ENCODE measurements at places on chromosomes 16 and 17.

- DNase-seq, result no peak
Measured at GRCh38 chr17:68969101-68969500, 13.9 kb upstream of the ABCA8 start.

DNA sequence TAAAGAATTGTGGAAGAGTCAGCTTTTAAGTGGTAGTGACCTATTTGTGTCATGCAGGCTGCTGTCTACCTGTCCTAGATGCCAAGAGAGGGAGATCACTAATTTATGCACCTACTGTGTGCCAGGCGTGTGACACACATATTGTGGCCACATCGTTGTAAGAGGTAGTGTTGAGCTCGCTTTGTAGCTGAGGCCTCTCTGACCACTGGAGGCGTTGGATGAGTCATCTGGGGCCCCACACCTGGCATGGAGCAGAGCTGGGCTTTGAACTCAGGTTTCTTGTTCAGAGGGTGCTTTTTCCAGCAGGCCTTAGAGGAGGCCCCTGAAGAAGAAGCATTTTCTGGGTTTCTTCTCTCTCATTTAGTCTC lies 52.3 kb upstream of the LGALS9 start:
- no peak for DNase-seq

DNA sequence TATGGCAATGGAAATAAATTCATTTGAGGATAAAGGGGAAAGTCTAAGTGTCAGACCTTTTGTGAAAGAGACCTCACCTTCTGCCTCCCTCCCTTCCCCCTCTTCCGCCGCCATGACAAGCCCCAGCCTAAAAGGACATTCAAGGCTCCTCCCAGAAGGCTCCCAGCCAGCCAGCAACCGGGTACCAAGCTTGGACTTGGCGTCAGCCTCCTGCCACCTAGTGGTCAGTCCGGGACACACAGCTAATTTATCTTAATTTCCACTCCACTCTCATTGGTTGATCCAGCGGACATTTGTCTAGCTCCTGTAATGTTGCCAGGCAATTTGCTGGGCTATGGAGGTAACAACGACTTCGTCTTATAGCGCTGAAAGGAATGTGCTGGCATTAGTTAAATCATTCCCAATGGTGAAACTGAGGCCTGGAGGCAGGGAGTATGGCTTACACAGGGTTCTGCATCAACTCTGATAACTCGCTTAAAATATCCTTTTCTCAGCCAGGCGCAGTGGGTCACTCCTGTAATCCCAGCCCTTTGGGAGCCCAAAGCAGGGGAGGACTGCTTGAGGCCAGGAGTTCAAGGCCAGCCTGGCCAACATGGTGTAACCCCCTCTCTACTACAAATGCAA lies 19.3 kb upstream of the CLEC3A start:
- peak; percentile 80 for DNase-seq

GRCh38 chr17:68768804-68769203 lies 167.6 kb upstream of the FAM20A start:
- no peak for DNase-seq

GRCh38 chr17:4998027-4998731 lies 429 bp downstream of the KIF1C start:
- DNase-seq, result no peak

- peak; percentile 64 for DNase-seq
Measured at GRCh38 chr17:82228278-82228841, 482 bp upstream of the SLC16A3 start.

GRCh38 chr17:8949061-8949661 lies 16.3 kb downstream of the PIK3R5 start:
- DNase-seq, result peak; percentile 78

- DNase-seq, result no peak
Measured at GRCh38 chr16:48126801-48127644, 28.8 kb downstream of the ABCC12 start.

DNA sequence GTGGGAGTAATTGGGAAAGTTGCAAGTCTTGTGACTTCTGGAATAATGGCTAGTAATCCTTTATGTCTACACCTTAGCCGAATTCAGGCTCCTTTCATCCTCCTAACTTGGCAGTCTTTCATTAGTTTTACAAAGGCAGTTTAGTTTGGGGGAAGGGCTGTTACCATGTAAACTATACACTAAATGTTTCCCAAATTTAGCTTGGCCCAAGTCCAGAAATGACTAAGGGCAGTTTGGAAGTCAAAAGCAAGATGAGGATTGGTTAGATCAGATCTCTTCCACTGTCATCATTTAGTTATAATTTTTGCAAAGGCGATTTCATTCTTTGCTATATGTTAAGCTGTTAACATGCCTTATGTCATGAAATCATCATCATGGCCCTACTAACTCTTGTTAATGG lies 115.4 kb upstream of the CACNG3 start:
- no peak for DNase-seq

GRCh38 chr17:9185142-9185541 lies 163.8 kb downstream of the NTN1 start:
- no peak for DNase-seq

DNA sequence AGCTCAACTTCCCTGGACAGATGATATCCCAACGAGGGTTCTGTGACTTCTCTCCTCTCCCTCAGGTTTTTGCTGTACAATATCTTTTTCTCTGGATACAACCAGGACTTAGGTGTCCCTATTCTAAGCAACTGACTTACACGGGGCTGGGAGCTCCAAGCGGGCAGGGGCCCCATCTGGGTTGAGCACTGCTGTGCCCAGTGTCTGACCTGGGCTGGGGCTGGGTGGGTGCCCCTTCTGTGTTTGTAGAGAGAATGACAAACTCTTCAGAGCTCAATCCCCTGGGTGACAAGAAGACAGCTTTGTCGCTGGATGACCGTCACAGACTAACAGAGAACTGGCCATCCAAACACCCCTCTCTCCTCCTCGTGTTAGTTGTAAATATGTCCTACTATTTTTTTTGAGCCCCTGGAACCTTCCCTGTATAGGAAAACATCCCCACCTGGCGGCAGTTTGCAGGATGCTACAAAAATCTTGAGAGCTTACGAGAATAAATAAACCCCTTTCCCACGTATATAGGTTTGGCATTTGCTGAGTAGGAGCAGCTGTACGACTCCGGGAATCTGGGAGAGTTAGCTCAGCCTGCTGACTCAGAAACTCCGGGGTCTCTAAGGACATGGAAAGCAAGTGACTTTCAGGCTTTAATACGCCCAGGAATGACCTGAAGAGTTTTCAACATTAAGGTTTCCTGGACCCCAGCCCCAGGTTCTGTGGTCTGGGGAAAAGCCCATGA lies 23.7 kb upstream of the RCVRN start:
- no peak for DNase-seq

- peak; percentile 55 for DNase-seq
Measured at GRCh38 chr17:48427598-48427997, 2.4 kb downstream of the SKAP1 start.

- DNase-seq, result no peak
Measured at GRCh38 chr16:81938326-81939163, 72.7 kb downstream of the SDR42E1 start.

GRCh38 chr17:72806011-72806410 lies 286.5 kb downstream of the SLC39A11 start:
- DNase-seq, result no peak

GRCh38 chr17:49338883-49339282 lies 23.2 kb downstream of the ZNF652 start:
- no peak for DNase-seq

DNA sequence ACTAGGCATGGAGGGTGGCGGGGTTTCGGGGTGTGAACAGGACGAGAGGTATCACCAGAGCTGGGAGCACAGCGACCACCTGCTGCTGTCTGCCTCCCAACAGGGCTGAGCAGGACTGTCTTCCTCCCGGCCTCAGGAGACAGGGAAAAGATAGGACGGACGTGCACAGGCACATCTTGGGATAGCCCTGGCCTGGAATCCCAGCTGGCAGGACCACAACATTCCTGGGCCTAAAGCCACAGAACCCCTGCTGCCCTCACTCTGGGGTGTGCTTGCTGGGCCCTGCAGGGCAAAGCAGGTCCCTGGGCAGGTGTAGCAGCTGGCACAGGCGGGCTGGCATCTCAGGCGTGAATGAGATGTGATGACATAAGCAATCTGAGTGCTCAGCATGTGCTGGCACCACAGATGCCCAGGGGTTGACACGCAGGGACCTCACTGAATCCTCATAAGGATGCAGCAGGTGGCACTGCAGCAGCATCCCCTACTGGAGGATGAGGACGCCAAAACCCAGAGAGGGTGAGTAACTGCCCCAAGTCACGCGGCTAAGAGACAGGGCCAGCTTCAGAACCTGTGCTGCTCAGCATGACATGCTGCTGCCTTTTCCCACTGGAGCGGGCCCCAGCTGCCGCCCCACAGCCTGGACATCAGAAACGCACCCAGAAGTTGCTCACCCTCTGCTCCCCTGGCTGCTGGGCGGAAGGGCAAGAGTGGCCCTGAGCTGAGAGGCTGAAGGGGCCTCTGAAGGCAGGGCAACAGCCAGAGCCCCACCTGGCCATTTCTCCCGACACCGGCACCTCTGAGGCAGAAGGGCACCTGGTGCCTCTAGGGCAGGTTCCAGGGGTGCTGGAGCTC lies 7.1 kb downstream of the CORO7 start:
- DNase-seq, result no peak

DNA sequence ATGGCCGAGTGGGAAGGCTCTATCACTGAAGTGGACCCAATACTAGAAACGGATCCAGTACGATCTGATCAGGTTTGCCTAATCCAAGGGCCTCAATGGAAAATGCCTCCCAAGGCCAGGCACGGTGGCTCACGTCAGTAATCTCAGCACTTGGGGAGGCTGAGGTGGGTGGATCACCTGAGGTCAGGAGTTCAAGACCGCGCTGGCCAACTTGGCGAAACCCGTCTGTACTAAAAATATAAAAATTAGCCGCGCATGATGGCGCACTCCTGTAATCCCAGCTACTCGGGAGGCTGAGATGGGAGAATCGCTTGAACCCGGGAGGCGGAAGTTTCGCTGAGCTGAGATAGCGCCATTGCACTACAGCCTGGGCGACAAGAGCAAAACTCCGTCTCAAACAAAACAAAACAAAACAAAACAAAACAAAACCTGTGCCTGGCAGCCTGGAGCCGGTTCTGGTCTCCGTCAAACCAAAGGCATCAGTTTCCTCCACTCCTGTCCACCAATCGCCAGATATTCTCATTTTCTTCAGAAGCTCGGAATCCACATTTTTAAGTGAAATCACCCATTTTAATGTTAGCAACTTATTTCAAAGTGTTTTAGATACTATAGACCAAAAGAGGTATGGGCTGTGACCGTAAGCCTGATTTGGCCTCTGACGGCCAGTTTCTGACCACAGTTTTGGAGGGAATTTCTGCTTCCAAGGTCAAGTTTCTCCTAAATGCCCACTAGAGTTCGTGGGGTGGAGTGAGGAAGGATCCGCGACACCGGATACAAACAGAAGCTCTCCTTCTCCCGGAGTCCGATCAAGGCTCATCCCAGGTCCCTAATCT lies 664 bp downstream of the NQO1 start:
- DNase-seq, result no peak

GRCh38 chr16:14364386-14365199 lies 265.5 kb downstream of the PARN start:
- no peak for DNase-seq

DNA sequence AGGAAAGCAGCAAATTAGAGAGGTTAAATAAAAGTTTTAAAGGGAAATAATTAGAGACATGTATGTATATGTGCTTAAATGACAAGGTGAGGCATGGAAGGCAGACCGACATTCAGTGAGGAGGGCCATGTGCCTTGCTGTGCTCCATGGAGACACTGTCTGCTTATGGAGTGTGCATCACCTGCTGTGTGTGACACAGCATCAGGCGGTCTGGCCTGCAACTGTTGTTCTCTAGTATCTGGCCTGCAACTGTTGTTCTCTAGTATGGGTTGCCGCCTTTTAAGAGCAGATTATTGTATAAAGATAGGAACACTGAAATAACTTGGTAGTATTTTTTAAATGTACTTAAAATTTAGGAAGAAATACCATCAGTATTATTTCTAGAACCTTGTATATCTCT lies 225.1 kb downstream of the LGALS9B start:
- DNase-seq, result no peak

GRCh38 chr17:18963126-18964017 lies 11.4 kb downstream of the SLC5A10 start:
- no peak for DNase-seq

DNA sequence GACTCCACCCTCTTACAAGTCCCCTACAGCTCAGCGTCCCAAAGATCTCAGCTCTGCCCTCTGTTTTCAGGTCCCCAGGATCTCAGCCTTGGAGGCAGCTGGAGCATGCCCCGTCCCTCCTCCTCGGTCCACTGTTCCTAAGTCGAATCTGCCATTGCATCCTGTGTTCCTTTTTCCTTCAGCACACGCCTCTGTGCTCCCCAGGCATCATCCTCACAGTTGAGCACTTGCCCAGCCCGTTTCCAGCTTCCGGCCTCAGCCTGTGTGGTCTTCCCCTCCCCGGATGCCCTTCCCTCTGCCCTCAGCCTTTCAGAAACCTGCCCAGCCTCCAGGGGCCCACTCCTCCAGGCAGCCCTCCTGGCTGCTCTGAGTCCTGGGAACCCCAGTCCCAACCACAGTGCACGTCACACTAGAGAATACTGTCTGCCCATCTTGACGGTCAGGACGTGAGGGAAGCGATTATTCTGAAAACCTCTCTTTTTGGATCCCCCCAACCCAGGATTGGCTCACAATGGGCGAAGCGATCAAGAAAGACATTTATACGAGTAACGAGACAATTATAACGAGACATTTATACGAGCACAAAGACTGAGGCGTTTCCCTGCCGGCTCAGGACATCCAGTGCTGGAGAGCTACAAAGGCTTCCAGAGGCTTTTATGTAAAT lies 41.4 kb downstream of the RPH3AL start:
- DNase-seq, result no peak

GRCh38 chr17:55144518-55144917 lies 120.2 kb upstream of the HLF start:
- no peak for DNase-seq

- DNase-seq, result no peak
Measured at GRCh38 chr16:2170080-2170479, 14.5 kb downstream of the TRAF7 start.

GRCh38 chr17:67779098-67779672 lies 46.1 kb upstream of the BPTF start:
- DNase-seq, result peak; percentile 38

- no peak for DNase-seq
Measured at GRCh38 chr17:62705778-62706597, 78.5 kb downstream of the MRC2 start.

DNA sequence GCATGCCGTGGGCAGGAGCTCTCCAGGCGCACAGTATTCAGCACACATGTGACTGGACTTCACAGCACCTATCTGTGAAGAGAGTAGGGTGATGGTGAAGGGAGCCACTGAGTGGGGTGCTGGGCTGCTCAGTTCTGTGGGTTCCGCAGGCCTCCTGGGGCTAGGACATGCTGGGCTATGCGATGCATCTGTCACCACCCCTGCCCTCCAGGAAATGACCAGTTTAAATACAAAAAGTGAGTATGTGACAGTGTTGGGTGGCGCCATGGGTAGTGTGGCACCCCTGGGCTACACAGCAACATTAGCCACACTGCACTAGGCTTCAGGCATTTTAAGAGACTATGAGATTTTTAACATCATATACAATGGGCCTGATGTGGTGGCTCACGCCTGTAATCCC lies 28.6 kb downstream of the MYLK3 start:
- DNase-seq, result no peak

GRCh38 chr16:3183445-3184139 lies 4.4 kb upstream of the OR1F1 start:
- DNase-seq, result no peak
